G401 (cell line): ENCODE measurements at places on chromosomes 7 and 10. TPM values are rescaled to one million over a fixed set of nuclear protein-coding genes. Genes with fewer than 3 reads are reported as not detected.

DNA sequence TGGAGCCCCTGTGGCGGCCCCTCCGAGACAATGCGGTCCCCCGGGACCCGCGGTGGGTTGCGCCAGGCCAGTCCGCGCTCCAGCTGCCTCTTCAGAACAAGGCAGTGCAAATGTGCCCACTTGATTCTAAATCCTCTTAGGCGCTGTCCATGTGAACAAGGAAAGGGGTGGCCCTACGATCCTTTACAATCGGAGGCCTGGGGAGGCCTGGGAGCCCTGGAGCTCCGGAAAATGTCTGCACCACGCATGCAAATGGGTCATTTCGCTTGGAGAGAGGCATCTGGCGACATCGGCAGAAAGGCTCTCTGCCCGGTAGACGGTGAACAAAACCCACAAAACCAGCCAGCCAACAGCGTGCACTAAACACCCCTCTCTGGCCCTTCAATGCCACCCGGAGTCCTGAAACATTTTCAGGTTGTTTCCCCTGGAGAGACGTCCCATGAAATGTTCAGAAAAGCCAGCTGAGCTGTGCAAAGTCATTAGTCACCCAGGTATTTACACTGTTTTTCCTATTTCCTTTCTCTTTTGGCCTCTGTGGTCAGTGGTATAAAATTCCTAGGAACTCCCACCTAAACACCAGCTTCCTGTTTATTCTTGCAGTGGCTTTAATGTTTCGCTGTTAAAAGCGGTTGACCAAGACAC is 102.8 kb upstream of the ZNF438 start:
- DNase-seq = peak; percentile 55

DNA sequence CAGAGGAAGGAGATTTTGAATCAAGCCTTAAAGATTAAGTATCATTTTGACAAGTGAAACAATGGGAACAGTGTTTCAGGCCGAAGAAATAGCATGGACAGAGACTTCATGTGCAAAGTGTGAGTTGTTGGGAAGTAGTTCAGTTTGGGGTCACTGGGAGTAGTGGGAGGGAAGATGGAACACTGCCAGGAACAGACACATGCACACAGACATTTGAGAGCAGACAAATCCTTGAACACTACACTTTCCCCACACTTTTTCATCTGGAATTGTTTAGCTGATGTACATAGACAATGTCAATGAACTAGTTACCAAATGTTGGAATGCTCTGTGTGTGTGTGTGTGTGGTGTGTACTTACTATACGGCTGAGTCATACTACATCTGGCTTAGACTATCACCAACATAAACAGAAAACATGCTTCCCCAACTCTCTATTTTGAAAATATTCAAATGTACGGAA is 52.4 kb upstream of the LRRC17 start:
- no peak for DNase-seq

DNA sequence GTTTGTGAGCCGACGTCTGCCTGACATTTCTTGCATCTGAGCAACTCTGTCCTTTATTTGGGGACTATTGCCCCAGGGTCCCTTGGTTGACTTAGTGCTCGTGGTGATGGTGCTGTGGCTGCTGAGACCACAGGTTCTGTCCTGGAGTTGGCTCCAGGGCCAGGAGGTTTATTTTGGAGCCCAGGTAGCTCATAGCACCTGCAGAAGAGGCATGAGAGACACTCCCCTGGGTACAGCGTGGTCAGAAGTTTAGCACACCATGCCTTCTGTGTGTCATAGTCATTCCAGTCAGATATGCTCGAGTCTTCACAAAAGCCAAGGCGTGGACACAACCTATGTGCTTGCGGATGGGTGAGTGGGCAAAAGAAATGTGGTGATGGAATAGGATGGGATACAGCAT is 496.9 kb downstream of the TCERG1L start:
- no peak for DNase-seq

- no peak for DNase-seq
Observed at GRCh38 chr10:13851906-13852305, 265.1 kb downstream of the PRPF18 start.

CCDC146 gene
- 0.61 TPM in 1 of 2 replicates, not detected in the other for total RNA-seq

RSBN1L gene
- total RNA-seq = 19.2 and 21.4 TPM in 2 replicates

- DNase-seq = no peak
Observed at GRCh38 chr10:16915300-16915699, 98.1 kb upstream of the RSU1 start.

PIP gene
- not detected in 2 replicates for total RNA-seq

GRCh38 chr10:91054325-91054724 is 133.4 kb upstream of the ANKRD1 start:
- no peak for DNase-seq

GRCh38 chr7:120857588-120858573 is at the start of gene TSPAN12:
TSS of gene TSPAN12 (minus strand) at chr7:120858144. CDS start at chr7:120856763, 1,381 bp downstream.
- peak; percentile 60 for DNase-seq

- DNase-seq = no peak
Observed at GRCh38 chr7:3691478-3692158, 390.6 kb downstream of the SDK1 start.
